ENCODE measurements at places on chromosomes 2 and 18.

GRCh38 chr2:149064856-149065630 is 26.5 kb downstream of the LYPD6B start:
- DNase-seq = no peak

DNA sequence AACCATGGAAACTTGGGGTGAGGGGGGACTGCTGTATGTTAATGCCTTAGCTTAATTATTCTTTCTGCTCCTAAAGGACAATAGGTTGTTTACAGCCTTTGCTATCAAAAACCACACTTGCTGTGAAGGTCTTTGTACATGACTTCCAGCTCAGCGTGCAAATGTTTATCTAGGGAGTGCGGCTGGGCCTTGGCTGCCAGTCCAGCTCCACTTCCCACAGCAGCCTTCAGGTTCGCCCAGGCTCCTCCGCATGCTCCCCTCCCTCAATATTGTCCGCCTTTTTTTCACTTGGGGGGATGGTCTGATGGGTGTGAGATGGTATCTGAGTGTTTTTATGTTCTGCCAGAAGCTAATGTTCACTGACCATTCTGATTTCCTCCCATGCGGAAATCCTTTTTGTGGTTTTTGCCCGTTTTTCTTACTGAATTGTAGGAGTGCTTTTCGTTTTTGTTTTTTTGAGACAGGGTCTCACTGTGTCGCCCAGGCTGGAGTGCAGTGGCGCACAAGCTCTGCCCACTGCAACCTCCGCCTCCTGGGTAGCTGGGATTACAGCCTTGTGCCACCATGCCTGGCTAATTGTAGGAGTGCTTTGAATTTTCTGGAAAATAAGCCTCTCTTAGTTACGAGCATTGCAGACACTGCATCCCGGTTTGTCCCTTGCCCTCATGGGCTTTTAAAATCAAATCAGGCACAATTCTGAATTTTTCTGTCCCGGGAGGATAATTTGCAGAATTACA is 28.8 kb downstream of the SH3BP4 start:
- no peak for DNase-seq

DNA sequence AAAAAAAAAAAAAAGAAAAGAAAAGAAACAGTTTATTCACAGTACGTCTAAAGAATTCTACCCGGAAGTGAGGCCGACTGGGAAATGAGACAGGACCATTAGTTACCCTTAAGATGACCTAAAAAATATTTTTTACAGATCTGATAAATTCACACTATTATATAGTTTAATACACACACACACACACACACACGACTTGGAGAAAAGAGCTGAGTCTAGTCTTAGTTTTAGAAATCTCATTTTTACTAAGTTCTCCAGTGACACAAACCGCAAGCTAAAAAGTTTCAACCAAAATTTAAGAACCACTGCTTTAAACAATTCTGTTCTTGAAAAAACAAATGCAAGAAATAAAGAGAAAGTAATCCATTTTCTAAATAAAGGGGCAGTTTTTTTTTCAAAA is 27.1 kb downstream of the ST3GAL5 start:
- no peak for DNase-seq

GRCh38 chr2:8049851-8050571 is 631.8 kb upstream of the ID2 start:
- DNase-seq = no peak

DNA sequence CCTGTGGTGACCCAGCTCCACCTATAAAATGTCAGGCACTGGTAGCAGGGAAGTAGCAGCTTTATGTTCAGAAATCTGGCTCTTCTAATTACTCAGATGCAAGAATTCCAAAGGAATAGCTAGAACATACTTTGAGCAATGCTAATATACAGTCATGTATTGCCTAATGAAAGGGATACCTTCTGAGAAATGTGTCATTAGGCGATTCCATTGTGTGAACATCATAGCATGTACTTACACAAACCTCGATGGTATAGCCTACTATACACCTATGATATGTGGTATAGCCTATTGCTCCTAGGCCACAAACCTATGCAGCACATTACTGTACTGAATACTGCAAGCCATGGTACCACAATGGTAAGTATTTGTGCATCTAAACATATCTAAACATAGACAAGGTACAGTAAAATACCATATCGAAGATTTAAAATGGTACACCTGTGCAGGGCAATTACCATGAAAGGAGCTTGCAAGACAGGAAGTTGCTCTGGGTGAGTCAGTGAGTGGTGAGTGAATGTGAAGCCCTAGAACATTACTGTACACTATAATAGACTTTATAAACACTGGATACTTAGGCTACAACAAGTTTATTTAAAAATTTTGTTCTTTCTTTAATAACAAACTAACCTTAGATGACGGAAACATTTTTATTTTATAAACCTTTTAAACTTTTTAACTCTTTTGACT is 50.3 kb upstream of the ETAA1 start:
- no peak for DNase-seq

GRCh38 chr18:23563377-23564043 is 22.8 kb downstream of the NPC1 start:
- no peak for DNase-seq

- no peak for DNase-seq
These were observed 25.6 kb upstream of the RPE start for GRCh38 chr2:209976698-209977385.

- DNase-seq = no peak
These were observed 455.8 kb downstream of the SETBP1 start for GRCh38 chr18:45136381-45137086.

- peak; percentile 58 for DNase-seq
These were observed 219.2 kb downstream of the LRP1B start for GRCh38 chr2:141911485-141912066.

Data from islet precursor cell (in vitro differentiated cells).